Type B pancreatic cell (in vitro differentiated cells): ENCODE measurements at places on chromosomes 1 and 21.

DNA sequence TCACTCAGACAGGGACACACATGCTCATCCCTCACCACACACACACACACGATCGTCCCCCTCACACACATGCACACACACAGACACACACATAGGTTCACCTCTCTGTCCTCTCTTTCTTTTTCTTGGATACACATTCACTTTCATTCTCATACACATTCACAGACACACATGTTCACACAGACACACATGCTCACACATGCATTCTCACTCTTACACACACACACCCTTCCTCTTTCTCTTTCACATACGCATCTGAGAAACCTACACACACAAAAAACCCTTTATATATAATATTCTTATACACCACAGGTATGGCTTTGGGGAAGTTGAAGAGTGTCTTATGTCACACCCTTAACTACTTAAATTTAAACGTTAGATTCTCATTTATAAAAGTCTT is 248.6 kb upstream of the RUNX1 start:
- no peaks in the 10 kb centered on the region for H3K27me3 ChIP-seq
- no peak overlapping the region for H3K4me3 ChIP-seq
- H3K36me3 ChIP-seq, result no peaks in the 10 kb centered on the region
- no peak overlapping the region for H3K27ac ChIP-seq
- no peak for DNase-seq

- H3K36me3 ChIP-seq, result no peaks in the 10 kb centered on the region
- H3K4me3 ChIP-seq, result no peak overlapping the region
- H3K27ac ChIP-seq, result no peak overlapping the region
- peaks cover 12% of the 10 kb centered on the region for H3K27me3 ChIP-seq
Measured at GRCh38 chr1:4176841-4177240, 276.8 kb upstream of the C1orf174 start.

GRCh38 chr1:44870096-44870495 is 27.0 kb upstream of the PTCH2 start:
- no peaks in the 10 kb centered on the region for H3K27me3 ChIP-seq
- peaks cover 29% of the 10 kb centered on the region for H3K36me3 ChIP-seq
- H3K27ac ChIP-seq, result peak overlapping the region; percentile 2
- H3K4me3 ChIP-seq, result no peak overlapping the region
- no peaks in the 10 kb centered on the region for H3K4me1 ChIP-seq

- no peak overlapping the region for H3K4me3 ChIP-seq
- H3K36me3 ChIP-seq, result peaks cover 4% of the 10 kb centered on the region
- H3K4me1 ChIP-seq, result peaks cover 15% of the 10 kb centered on the region
- H3K27me3 ChIP-seq, result no peaks in the 10 kb centered on the region
- H3K27ac ChIP-seq, result peak overlapping the region; percentile 44
- no peak for DNase-seq
Measured at GRCh38 chr1:60848583-60849188, 233.7 kb upstream of the NFIA start.

- H3K36me3 ChIP-seq, result no peaks in the 10 kb centered on the region
- no peak overlapping the region for H3K27ac ChIP-seq
- no peak overlapping the region for H3K4me3 ChIP-seq
- no peaks in the 10 kb centered on the region for H3K4me1 ChIP-seq
Measured at GRCh38 chr1:176541663-176542062, 78.7 kb downstream of the PAPPA2 start.

DNA sequence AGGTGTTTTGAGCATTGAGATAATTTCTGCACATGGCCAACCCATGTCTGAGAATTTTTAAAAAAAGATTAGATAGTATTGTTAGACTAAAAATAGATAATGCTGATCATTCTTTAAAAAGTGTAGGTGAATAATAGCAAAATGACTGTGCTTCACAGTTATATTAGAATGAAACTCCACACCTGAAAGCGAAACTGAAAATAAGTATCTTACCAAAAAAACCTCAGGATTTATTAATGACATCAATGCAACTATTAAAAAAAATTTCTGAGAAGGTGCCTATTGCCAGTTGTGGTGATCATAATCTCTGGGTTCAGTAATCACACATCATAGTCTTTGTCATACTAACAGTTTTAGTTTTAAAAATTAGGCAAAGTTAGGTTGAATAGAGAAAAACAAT is 36.5 kb downstream of the PLA2G4A start:
- H3K27me3 ChIP-seq, result peaks cover 7% of the 10 kb centered on the region
- H3K36me3 ChIP-seq, result no peaks in the 10 kb centered on the region
- DNase-seq, result no peak
- H3K27ac ChIP-seq, result no peak overlapping the region

DNA sequence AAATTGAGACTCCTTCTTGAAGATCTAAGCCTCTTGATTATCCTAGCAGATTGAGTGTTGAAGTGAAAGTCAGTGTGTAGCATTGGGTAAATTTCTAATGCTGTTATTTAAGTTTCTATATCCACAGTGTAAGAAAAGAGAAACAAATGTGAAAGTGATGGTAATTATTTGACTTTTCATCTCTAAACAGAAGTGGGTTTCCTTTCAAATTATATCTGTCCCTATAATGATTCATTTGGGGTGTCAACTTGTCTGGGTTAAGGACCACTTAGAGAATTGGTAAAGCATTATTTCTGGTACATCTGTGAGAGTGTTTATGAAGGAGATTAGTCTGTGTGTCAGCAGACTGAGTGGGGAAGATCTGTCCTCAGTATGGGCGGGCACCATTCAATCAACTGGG is 133.0 kb upstream of the HMCN1 start:
- H3K4me1 ChIP-seq, result no peaks in the 10 kb centered on the region
- H3K36me3 ChIP-seq, result no peaks in the 10 kb centered on the region
- H3K27me3 ChIP-seq, result no peaks in the 10 kb centered on the region

GRCh38 chr1:246923482-246923881 is 8.3 kb downstream of the AHCTF1 start:
- no peaks in the 10 kb centered on the region for H3K27me3 ChIP-seq
- no peak for DNase-seq
- peaks cover 33% of the 10 kb centered on the region for H3K36me3 ChIP-seq
- H3K4me1 ChIP-seq, result peaks cover 4% of the 10 kb centered on the region
- no peak overlapping the region for H3K4me3 ChIP-seq
- H3K27ac ChIP-seq, result peak overlapping the region; percentile 10

- no peaks in the 10 kb centered on the region for H3K36me3 ChIP-seq
- no peak for DNase-seq
- H3K27me3 ChIP-seq, result peaks cover 3% of the 10 kb centered on the region
- H3K27ac ChIP-seq, result peak overlapping the region; percentile 11
Measured at GRCh38 chr1:24606296-24606605, 36.9 kb upstream of the SRRM1 start.

- peaks cover 9% of the 10 kb centered on the region for H3K4me1 ChIP-seq
- no peak for DNase-seq
- H3K36me3 ChIP-seq, result no peaks in the 10 kb centered on the region
- no peaks in the 10 kb centered on the region for H3K27me3 ChIP-seq
Measured at GRCh38 chr1:7442918-7443317, 328.2 kb upstream of the VAMP3 start.

DNA sequence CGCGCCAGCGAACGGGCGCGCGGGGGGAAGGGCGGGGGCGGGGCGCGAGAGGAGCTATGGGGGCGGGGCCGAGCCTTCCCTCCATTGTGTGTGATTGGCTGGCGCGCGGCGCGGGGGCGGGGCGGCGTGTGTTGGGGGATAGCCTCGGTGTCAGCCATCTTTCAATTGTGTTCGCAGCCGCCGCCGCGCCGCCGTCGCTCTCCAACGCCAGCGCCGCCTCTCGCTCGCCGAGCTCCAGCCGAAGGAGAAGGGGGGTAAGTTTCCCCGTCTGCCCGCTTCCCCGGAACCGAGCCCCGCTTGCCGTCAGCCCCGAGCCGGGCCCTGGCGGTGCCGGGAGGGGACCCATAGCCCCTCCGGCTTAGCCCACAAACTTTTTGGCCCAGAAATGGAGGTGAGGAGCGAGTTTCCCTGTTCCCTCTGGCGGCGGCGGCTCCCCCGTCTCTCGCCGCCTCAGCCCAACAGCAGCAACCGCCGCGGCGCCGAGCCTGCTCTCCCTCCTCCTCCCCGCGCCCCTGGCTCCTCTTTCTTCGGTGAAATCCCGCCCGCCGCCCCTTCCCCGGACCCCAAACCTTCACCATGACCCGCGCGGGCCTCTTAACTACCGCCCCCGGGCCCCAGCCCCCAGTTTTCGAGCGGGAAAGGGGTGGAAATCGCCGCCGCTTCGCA is at the start of gene H3-3A:
Gene H3-3A (plus strand): TSS at position 159 of the 666 bp plus-strand sequence. CDS start 1,636 bp downstream, outside the sequence.
- peak within 1 kb of the TSS; percentile 99 for H3K27ac ChIP-seq
- H3K27me3 ChIP-seq, result no peaks in the 10 kb centered on the region
- peak; percentile 99 for DNase-seq

DNA sequence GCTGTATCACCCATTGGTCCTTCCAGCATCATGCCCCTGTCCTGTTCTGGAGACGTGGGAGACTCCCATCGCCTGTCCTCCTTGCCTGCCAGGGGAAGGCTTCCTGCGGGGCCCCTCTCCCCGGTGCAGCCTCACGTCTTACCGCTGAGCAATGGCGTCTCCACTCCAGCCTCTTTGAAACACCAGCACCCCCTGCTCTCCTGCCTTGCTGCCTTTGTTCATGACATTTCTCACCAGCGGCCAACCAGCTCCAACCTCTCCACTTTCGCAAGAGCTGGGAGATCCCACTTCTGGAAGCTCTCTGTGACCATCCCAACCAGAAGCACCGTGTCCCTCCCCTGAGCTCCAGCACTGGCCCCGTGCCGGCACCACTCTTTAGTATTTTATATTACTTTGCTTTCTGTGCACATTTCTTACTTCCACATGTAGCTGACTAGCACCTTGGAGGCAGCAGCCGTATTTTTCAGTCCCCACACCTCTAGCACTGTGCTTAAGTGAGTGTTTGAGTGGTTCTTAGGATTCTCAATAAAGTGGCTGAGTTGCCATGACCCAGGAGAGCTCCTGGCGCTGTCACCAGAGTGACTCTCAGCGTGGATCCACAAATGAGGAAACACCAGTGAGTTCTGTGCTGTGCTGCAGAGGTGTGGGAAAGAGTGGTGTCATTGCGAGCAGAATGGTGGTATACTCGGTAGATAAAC is 83.5 kb downstream of the ATP5PO start:
- no peak overlapping the region for H3K4me3 ChIP-seq
- H3K27ac ChIP-seq, result no peak overlapping the region
- peaks cover 16% of the 10 kb centered on the region for H3K4me1 ChIP-seq
- H3K36me3 ChIP-seq, result peaks cover 59% of the 10 kb centered on the region

DNA sequence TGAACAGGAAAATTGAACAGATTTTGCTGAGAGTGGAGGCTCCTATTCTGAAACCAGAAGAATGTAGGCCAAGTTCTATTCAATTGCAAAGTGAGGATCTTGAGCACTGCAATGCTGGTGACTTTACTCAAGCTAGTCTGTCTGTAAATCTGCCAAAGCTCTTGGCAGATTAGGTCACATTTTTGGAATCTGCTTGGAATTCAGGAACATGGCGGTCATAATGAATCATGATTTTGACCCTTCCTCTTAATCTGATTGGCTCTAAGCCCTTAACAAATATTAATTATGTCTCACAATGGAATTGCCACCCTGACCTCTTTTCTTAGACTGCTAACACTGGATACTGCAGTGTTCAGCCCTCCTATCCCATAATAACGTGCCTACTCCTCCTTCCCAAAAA is 7.2 kb upstream of the GNG12 start:
- no peaks in the 10 kb centered on the region for H3K27me3 ChIP-seq
- DNase-seq, result no peak
- H3K27ac ChIP-seq, result no peak overlapping the region
- H3K4me3 ChIP-seq, result no peak overlapping the region
- no peaks in the 10 kb centered on the region for H3K36me3 ChIP-seq

DNA sequence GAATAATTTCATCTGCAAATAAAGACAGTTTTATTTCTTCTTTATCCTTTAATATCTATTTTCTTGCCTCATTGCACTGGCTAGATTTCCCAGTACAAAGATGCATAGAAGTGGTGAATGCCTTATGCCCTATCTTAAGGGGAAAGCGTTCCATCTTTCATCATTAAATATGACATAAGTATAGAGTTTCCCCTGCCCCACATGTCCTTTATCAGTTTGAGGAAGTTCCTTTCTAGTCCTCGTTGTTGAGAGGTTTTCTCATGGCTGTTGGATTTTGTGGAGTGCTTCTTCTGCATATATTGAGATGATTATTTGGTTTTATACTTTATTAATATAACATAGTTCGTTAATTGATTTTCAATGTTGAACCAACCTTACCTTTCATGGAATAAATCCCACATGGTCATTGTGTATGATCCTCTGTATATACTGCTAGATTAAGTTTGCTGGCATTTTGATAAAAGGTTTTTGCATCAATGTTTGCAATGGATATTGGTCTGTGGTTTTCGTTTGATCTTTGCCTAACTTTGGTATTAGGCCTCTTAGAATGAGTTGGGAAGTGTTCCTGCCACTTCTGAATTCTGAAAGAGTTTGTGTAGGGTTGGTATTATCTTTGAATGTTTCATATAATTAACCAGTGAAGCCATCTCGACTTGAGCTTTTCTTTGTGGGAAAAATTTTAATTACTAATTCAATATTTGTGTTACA is 15.6 kb downstream of the PRKACB start:
- no peak overlapping the region for H3K27ac ChIP-seq
- H3K4me3 ChIP-seq, result no peak overlapping the region
- no peaks in the 10 kb centered on the region for H3K27me3 ChIP-seq
- peaks cover 5% of the 10 kb centered on the region for H3K36me3 ChIP-seq
